Occipital lobe (tissue), 3 donors: ENCODE measurements at places on chromosomes 1 and 21. TPM values are rescaled to one million over a fixed set of nuclear protein-coding genes. Genes with fewer than 3 reads are reported as not detected.

DNA sequence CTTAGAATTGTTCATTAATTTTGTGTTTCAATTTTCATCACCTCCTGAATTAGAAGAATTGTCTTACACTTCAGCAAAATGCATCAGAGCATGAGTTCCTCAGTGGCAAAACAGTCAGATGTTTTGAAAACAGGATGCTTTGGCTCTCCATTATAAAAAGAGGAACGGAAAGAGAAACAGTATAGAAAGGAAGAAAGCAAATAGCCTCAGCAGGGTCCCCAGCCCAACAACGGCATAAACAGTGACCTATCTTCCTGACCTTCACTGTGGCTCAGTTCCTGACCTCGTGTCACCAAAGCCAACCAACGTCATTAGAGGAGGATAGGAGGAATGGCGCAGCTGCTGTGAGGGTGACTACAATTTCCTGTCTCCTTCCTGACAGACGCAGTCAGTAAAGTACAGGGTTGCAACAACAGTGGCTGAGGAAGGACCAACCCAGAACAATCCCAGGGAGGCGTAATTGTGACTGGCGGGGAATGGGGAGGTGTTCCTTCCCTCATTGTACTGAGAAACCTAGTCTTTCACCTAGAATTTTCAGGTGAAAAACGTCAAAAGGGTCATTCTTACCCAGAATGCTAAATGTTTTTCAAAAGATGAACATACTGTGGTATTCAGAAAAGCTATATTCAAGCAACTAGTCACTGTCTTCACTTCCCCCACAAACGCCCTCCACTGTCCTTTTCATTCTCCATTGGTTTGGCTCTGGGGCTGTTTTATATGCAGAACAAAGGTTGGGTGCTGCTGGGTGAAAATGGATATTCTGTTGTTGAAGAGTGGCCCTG, 197.9 kb upstream of the SGIP1 start:
- no peak for DNase-seq

GRCh38 chr1:16615253-16616252, 2.2 kb upstream of the NBPF1 start:
- DNase-seq: no peak

The IFI44L gene
- 27.5 TPM for total RNA-seq

- no peak for DNase-seq
Measured at GRCh38 chr1:240804475-240804874, 192.5 kb upstream of the GREM2 start.

The ASAP3 gene
- 10.0 TPM for total RNA-seq

The TP73 gene
- total RNA-seq: 0.16 TPM

GRCh38 chr21:42037516-42037915, 27.4 kb upstream of the ZBTB21 start:
- DNase-seq: no peak

- DNase-seq: no peak
Measured at GRCh38 chr1:204984499-204984898, 58.5 kb upstream of the CNTN2 start.

The S100A3 gene
- not detected for total RNA-seq

GRCh38 chr1:210457568-210457967, 128.9 kb downstream of the HHAT start:
- DNase-seq: no peak

DNA sequence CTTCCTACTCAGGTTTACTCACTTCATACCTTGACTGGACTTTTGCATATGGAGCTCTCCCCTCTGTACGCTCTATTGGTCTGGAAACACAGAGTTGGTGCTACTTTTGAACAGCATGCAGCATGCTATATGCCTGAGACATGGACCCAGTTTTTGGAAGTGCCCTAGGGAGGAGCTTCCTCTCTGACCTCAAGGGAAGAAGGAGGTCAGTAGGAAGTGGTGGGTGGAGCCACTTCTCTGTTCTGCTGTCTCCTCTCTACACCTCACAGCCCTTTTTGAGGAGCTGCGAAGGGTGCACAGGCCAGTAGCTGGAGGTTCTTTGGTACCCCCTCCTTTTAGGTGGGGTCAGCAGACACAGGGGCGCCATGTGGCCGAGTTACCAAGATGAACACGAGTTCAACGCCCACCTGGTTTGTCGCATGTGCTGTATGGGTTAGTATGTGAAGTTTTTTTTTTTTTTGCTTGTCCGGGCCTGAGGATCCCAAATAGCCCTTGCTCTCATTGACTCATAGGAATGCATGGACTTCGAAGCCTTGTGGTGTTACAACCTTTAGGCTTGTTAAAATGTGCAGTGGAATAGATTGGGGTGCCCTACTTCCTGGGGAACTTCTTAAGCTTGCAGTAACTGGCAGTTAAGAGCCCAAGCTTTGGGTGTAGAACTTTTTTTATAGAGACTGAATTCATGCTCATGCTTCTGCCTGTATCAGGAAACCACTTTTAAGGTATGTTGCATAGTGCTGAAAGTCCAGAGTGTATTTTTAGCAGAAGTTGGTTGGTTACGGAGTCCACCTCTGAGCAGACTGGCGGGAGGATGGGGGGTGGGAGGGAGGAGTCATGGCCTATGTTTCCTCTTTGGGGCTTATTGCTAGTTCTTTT, 10.7 kb downstream of the MACF1 start:
- no peak for DNase-seq

The HSPB7 gene
- total RNA-seq: not detected
